Stimulated activated CD4-positive, alpha-beta T cell treated with anti-CD3 and anti-CD28 coated beads, Interleukin-2, amount 100 ng/mL, for 48 hours (primary cell): ENCODE measurements at places on chromosomes 5 and 9.

GRCh38 chr5:83148370-83148769 is 71.0 kb downstream of the XRCC4 start:
- DNase-seq = no peak

DNA sequence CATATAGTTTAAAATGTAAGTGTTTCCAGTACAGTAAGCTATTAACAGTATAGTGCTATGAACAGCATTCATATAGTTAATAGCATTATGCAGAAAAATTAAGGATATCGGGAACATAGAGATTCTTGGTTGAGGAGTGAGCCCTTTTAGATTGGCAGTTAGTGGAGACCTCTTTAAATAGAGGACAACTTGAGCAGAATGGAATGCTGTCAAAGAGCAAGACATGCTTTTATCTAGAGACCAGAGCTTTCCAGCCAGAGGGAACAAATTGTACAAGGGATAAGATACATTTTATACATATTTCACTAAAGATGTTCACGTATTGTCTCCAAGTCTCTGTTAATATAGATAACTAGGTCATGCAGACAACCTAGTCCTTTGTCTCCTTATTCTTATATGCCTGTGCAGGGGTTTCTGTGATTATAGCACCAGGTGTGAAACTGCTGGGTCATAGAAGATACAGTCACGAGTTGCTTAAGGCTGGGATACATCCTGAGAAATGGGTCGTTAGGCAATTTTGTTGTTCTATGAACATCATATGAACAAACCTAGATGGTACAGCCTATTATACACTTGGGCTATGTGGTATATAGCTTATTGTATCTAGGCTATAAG is 6.0 kb downstream of the IPO11 start:
- no peak for DNase-seq

DNA sequence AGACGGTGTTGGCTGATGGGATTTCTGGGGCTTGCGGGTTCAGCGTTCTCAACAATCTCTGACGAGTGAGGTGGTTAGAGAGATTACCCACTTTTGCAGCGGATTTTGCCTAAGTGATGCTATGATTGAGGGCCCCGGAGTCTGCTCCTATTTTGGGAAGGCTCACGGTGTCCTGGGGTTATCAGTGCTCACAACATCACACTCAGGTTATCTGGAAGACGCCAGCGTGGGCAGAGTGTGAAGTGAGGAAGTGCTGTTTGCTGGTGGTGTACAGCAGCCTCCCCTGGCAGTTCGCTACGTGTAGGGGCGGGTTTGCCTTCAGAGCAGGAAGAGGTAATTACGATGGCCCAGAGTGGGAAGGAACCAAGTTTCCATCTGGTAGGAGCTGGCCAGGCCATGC is 341.2 kb upstream of the IRX2 start:
- DNase-seq = no peak

GRCh38 chr9:20564650-20565049 is 57.6 kb downstream of the MLLT3 start:
- no peak for DNase-seq

DNA sequence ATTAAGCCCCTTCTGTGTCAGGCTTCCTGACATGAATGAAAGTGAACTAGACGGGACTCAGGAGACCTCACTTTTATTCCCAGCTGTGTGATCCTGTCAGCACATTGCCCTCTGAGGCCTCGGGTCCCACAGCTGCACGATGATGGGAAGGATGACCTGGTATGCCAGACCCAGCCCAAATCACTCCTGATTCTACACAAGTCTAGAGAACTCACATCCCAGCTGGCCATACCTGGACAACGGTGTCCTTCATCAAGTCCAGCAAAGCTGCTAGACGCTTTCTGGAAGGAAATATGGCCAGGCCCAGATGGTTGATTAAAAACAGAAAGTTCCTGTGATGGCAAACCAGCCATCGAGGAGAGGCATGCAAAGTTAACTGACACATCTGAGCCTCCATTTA is 118.0 kb upstream of the FSTL4 start:
- no peak for DNase-seq

DNA sequence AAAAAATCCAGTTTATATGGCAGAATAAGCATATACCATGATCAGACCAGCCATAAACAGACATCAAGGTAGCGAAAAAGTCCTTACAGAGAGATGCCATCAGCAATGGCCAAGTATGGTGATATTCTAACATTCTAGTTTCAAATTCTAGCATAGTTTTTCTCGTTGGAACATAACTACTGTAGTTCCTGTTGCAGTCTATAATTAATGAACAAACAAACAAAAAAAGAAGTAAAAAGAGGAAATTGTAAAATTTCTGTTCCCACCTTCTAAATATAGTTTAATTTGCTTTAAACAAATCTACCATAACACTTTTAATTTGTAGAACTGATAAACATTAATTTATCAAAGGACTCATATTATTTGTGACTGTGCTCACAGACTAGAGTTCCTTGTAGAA is 9.9 kb upstream of the CD180 start:
- DNase-seq = no peak
